ENCODE measurements at places on chromosomes 2 and 18.

DNA sequence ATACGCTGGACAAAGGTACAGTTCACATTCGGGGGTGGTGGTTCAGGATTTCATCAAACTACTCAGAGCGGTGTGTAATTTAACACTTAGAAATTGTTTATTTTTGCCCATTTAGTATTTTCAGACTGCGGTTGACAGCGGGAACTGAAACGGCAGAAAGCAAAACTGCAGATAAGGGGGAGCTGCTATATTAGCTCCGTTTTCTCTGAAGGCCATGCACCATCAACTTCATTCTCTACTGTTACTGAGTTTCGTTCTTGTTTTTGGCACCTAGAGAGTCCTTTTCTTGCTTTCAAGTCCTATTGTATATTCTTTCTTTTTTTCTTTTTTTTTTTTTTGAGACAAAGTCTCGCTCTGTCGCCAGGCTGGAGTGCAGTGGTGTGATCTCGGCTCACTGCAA lies 121.5 kb upstream of the SP3 start:
- no peak for DNase-seq

GRCh38 chr18:48348739-48349138 lies 60.4 kb downstream of the ZBTB7C start:
- no peak for DNase-seq

- no peak for DNase-seq
Observed at GRCh38 chr2:231423176-231423575, 27.7 kb downstream of the B3GNT7 start.

GRCh38 chr2:191376981-191377629 lies 131.9 kb downstream of the MYO1B start:
- DNase-seq = peak; percentile 8

GRCh38 chr2:141417246-141417797 lies 713.5 kb downstream of the LRP1B start:
- DNase-seq = no peak
